Activated CD4-positive, CD25-positive, alpha-beta regulatory T cell (primary cell): ENCODE measurements at places on chromosomes 6 and 20.

GRCh38 chr6:86357877-86358276 is 579.5 kb upstream of the HTR1E start:
- no peak for DNase-seq

- DNase-seq, result no peak
Measured at GRCh38 chr6:20711518-20711917, 177.3 kb downstream of the CDKAL1 start.

DNA sequence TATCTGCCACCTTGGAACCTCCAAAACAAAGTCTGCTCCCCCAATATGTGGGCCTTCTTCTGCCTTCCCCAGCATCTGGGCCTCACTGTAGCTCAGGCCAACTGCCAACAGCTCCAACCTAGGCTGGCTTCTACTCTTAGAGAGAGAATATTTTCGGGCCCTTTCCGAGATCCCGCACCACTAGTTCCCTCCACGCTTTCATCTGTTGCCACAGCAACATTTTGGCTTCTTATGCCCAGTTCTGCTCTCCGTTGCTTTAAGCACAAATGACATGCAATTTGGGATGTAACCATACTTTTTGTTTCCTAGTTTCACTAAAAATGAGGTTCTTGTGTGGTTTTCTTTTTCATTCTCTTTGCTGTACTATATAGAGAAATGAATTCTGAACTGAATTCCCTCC is 33.6 kb downstream of the PSMB9 start:
- DNase-seq, result no peak

DNA sequence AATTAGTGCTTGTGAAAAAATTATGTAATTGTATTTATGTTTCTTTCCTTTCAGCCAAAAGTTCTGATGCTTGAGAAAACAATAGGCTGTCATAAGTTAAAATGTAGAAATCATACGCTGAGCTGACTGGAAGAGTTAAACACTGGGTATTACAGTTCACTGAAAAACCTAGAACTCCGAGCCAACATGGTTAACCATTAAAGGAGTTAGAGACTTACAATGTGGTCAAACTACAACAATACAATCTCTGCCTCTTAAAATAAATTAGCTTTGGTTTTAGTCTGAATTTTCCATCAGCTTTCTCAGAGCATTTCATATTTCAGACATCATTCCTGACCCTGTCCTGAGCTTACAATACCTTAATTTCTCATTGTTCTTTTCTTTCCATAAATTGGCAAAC is 91.0 kb downstream of the COL12A1 start:
- DNase-seq, result no peak

- DNase-seq, result no peak
Measured at GRCh38 chr6:16754876-16755275, 6.4 kb downstream of the ATXN1 start.

- DNase-seq, result no peak
Measured at GRCh38 chr20:36631646-36632045, 14.3 kb downstream of the SLA2 start.

DNA sequence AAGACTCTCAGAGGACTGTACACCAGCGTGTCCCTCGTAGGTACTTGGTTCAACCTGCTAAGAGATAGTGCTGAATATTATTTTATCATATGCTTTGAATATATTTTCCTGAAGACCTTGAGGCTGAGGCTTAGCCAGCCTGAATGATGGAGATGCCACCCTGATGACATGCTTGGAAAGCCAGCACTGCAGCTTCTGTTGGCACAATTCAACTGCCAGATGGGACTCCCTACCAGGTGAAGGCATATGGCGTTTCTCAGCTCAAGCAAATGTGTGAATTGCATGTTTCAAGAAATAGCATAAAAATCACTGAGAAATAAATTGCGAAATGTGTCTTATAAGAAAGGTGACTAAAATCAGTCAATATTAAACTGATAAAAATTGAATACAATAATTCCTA is 228.1 kb upstream of the CST7 start:
- DNase-seq, result no peak

DNA sequence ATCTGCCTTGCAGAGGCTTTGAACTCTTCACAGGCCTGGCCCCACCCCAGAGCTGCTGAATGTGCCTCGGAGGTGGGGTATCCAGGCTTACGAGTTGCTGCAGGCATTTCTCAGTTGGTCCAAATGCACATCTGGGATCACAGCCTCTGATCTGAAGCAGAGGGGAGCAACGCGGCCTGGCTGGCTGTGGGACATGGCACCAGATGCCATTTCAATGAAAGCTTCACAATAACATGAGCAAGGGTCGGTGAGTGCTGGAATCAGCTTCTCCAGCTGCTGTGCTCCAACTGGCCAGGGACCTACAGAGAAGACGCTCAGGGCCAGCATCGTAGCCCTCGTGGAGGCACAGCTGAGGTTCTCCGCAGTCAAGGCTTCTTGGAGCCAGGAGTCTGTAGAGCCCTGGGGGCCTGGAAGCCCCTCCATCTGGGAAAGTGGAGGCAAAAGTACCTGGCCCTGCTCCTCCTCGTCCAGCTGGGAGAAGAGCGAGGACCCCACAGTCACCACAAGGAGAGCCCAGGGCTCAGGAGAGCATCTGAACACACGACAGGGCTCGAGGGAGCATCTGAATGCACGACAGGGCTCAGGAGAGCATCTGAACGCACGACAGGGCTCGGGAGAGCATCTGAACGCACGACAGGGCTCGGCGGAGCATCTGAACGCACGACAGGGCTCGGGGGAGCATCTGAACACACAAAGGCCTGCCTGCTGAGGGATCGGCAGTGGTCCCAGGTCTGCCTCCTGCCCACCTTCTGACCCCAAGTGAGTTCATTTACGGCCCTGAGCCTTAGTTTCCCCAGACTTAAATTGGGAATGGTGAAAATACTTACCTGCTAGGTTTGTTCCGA is 165.2 kb downstream of the DLL1 start:
- no peak for DNase-seq

DNA sequence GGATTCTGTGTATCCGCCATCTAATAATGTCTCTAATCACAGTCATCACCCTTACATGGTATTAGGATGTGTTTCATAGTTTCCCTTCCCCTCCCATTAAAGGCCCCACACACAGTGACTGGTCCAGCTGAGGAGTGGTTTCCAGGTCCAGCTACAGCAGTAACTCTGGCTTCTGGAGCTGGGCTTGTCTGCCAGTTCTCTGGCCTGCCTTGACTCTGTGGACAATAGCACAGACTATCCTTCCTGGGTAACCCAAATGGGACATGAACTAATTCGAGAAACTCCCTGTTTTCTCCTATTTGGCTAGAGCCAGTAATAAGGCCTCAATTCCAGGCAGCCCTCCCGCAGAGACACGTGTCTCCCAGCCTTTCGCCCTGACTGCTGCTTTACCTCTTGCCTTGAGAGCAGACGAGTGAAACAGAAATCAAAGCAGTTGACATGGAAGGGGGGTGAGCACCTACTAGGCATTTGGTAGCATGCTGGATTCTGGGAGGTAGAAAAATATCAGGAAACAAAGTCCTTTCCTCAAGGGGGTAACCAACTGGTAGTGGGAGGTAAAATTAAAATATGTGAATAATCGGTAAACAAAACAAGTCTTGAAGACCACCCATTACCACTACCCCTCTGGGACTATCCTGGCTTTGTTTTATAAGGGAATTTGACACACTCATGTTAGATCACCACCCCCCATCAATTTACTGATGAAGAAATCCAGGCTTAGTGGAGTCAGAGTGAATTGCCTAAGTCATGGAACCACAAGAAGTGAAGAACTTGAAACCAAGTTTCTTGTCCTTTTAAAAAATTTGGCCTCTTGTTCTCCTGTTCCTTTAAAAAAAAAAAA is 1.2 kb downstream of the TRAF3IP2 start:
- DNase-seq, result no peak

DNA sequence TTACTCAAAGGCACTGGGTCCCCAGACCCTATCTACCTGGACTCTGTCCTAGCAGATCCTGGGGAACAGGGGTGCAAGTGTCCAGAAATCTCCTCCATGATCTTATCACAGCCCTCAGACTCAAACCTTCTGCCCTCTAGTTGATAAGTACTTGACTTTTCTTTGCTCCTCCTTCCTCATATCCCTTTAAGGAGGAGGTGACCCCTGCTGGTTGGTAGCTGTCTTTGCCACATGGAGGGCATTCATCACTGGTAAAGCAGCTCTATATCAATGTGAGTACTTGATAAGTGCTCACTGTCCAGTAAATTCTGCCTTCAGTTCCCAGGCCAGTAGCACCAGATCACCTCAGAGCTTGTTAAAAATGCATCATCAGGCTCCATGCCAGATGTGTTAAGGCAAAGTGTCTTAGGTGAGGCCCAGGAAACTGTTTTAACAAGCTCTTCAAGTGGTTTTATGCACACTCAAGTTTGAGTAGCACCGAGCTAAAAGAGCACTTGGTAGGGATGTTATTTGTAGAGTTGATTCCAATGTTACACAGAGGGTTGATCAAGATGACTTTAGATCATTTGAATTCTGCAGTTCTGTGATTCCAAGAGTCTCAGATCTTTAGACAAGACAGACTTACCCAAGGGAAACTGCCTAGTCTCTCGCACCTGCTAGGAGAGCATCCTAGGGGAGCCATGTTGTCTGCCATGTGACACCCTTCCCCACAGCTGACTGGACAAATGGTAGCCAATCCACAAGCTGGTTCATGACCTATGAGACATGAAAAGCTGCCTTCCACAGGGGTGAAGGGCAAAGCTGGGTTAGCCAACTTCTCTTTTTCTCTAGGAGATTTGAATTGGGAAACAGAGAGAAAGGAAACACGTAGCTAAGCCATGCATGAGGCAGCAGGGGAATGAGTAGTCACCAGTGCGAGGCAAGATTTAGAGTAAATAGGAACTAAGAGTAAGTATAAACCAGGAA is 18.6 kb downstream of the TREML2 start:
- no peak for DNase-seq

- no peak for DNase-seq
Measured at GRCh38 chr6:24696097-24696496, 22.9 kb downstream of the C6orf62 start.

DNA sequence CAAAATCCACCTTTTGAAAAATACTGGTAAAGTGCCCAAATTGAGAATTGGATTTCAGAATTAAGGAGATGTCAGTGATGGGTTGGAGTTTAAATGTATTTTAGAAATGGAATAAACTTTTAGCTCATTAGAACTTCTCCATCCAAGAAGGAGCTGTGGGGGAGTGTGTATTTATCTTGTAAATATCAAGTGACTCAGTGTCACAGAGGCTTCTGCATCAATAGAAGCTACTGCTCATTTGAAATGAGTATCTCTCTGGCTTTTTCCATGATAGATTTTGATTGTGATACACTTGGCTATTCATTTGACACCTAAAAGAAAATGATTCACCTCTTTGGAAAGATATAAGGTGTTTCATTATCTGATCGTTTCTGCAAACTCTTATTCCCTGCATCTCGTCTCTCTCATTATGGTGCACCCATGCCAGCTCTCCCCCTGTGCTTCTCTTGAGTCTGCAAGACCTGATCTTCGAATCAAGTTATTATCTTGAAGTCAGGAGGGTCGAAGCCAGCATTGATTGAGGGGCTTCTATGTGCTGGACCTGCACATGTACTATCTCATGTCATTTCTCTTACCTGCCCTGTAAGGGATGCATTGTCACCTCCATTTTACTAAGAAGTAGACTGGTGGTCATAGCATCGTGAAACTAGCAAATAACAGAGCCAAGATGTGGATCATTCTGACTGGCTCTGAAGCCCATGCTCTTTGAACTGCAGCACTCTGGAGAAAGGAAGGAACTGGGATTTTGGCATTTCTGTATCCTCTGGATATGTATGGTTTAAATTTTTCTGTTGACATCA is 30.1 kb downstream of the VAPB start:
- DNase-seq, result no peak

GRCh38 chr6:11263291-11263775 is 30.9 kb upstream of the NEDD9 start:
- no peak for DNase-seq

DNA sequence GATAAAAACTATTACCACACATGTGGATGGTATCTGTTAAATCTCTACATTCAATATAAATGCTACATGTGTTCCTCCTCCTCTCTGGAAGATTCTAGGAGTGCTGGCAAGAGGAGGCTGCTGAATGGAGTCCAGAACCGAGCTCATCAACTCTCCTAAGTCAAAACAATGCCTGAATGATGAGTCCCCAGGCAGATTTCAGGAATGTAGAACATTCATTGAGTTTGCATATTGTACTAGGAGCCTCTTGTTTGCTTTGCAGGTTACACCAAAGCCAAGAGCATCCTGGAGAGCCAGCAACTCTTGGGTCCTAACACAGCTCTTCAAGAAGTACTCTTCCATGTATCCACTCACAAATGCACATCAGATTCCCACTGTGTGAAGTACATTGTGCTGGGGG is 117.6 kb upstream of the UST start:
- DNase-seq, result no peak

- DNase-seq, result no peak
Measured at GRCh38 chr6:41406728-41407489, 71.5 kb downstream of the NCR2 start.

DNA sequence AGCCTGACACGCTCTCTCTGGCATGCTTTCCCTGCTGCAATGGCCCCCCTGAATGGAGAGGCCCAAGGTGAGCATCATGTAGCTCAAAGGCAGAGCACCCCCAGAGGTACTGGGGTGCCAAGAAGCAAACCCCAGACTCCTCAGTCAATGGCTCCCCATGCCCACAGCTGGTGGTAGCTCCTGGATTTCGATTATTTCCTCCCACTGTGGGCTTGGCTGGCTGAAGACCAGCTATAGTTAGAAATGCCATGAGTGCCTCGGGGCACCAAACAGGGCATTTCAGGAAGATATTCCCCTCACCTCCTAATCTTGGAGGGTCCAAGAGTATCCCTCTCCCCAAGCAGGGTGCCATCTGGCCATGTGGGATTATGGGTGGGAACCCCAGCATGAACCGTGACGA is 16.8 kb downstream of the MAP1LC3A start:
- DNase-seq, result no peak

GRCh38 chr20:8522168-8522567 is 390.1 kb downstream of the PLCB1 start:
- DNase-seq, result no peak

- DNase-seq, result no peak
Measured at GRCh38 chr20:10848810-10849370, 175.1 kb upstream of the JAG1 start.

DNA sequence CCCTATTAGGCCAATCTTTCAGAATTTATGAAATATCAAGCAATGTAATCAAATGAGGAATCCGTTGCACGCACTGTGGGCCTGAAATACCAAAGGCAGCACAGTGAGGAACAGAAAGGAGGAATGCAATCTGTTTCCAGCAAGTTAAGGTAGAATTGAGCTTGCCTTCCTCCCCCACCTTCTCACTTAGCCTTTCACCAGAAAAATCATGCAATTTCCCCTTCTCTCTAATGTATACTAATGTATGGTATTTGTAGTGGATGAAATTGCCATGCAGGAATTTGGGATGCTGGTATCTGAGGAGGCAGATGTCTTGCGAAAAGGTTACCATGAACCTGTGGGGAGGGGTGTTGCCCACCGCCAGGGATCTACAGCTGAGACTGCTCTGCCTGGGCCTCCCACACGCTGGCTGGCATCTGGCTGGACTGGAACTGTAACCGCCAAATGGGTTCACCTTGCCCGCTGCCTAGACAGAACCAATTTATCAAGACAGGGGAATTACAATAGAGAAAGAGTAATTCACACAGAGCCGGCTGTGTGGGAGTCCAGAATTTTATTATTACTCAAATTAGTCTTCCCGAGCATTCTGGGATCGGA is 222.4 kb upstream of the MYLIP start:
- DNase-seq, result no peak
